ENCODE measurements at places on chromosomes 7 and 10.
A peak's percentile ranks its signal among the peaks of the same experiment; 100 is the strongest.

GRCh38 chr10:120508393-120508792 is 51.4 kb downstream of the PLPP4 start:
- no peak for DNase-seq

DNA sequence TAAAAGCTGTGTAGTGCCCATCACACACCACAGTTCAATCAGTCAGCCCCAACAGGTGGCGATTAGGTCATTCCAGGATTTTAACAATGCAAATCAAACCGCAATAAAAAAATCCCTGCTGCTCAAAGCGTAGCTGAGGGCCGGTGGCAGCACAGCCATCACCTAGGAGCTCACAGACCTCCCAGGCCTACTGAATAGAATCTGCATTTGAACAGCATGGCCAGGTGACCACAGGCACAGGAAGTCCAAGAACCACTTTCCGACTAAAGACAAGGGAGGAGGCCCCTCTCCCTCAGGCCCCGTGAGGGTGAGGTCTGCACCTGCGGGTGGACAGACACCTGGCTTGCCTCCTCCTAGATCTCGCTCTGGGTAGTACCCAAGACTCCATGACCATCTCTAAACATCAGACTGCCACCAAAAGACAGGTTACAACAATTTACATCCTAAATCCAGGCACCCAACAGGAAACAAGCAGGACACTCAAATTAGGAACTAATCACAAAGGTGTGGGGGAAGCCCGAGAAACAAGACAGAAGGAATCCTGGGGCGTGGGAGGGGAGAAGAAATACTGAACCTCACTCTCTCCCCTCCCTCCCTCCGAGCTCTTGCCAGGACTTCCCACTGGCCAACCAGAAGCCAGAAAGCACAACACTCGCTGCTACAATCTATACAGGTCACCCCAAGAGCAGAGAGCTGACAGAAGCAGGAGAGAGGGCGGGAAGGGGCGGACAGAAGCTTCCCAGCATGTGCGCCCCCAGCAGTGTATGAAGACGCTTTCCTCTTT is 19.2 kb downstream of the GNA12 start:
- DNase-seq, result no peak

DNA sequence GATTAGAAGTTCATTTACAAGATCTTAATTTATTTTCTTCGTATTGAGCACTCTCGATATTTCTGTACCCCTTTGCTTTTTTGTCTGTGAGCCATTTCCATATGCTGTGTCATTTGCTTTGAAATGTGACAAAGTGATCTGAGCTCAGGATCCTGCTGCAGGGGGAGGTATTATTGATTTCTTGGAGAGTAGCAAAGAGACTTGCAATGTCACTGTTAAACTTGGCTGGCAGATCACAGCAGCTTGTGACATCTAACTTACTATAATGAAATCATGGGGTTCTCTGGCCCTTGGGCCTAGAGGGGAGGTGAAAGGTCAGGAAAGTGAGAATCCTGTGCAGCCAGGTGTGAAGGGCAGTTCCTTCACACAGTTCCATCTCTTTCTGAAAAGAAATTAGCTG is 923.4 kb downstream of the REEP3 start:
- DNase-seq, result no peak

- peak; percentile 55 for DNase-seq
Observed at GRCh38 chr7:149497467-149498261, at the start of gene ZNF746. Gene ZNF746 (minus strand): TSS chr7:149497809. CDS start chr7:149497536, 273 bp downstream.

DNA sequence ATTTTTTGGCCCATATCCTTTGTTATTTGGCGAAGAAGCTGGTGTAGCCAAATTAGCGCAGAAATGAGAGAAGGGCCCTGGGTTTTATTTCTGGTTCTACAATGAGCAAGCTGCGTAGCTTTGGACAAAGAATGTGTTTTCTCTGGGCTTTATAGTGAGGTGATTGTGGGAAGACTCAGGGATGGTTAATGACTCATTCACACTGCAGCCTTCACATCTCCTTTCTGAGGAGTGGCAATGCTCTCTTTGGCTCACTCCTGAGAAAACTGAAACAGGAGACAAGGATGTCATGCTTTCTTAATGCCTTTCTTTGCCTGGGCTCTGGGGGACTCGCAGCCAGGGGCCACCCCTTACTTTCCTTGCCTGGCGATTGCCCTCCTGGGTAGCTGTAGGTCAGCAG is 271.0 kb upstream of the PODXL start:
- no peak for DNase-seq

DNA sequence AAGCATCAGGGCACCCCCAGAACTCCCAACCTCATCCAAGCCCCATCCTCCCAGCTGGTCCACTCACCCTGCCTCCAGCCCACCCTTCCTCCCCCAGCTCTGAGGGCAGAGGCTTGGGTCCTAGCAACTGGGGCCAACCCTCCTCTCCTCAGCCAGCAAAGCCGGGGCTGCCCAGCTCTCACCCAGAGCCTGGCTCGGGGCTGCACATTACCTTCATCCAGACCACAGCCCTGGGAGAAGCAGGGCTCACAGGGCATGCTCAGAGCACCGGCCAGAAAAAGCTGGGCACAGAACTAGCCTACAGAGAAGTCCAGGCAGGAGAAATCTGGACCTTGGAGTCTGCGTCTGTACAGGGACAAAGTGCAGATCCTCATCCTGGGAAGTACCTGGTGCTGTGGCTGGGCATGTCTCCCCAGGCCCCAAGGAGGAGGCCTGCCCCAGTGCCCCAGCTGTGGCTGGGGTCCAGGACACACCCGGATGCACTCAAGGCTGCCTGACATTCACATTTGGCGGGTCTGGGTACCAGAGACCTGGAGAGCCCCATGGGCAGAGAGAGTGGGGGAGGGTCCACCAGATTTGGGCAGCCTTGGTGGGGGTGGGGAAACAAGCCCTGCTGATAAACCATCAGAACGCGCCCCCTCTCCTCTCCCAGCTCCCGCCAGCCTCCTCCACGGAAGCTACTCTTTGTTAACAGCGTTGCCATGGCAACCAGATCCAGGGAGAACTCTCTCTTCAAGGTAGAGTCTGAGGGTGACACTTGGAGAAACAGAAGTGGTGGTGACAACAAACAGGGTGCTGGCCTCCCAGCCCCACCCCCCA is 5.1 kb downstream of the RASGEF1A start:
- peak; percentile 38 for DNase-seq

DNA sequence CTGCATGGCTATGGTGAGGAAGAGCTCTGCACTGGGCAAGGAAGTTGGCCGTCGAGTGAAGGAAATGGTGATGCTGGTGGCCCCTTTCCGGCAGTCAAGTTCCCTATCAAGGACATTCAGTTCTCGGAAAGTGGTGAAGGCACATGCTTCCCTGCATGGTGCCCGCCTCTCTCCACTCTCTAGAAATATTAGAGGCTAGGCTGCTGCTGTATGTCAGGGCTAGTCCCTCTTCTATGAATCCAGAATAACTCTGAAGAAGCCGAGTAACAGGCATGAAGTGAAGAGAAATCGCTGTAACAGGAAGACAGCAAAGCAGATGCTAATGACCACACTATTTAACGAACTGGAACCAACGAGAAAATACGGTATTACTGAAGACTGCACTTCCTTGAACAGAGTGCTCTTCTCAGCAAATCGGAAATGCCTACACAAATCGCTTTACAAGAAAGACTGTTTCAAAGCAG is 5.4 kb downstream of the IDI1 start:
- DNase-seq, result no peak

DNA sequence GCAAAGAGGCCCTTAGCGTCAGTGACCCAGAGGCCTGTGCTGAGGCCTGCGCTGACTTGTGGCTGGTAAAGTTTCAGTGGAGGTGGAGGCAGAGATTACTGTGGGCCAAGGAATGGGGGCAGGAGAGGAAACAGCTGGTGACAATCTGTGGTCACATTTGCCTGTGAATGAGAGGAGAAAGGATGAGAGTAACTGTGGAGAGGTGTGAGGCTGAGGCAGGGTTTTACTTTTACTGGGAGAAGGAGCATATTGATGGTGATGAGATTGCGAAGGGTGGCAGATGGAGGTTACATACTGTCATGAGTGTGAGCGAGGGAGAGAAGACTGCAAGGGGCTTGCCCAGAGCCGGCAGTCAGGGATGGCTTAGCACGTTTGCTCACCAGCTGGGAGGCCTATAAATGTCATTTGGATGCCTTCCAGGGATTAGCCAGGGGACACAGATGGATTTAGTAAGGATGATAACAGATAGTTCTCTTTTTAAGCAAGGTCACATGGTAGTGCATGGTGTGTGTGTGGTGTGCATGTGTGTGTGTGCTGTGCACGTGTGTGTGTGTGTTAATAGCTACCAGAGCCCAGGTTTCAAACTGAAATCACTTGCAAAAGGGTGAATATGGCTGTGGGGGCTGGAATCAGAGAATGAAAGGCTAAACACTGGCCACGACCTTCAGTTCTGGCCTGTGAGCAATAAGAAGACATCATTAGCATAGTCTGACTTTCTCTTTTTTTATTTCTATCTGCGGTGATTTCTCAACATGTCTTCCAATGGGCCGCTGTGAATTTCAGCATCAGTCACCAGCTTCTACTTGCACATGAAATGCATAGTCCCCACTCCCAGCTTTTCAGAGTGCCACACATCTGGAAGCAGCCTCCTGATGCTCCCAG is 291.5 kb upstream of the ZNF32 start:
- no peak for DNase-seq

- no peak for DNase-seq
Observed at GRCh38 chr7:34096777-34097176, 191.4 kb downstream of the BMPER start.

GRCh38 chr10:70551466-70551865 is 51.1 kb downstream of the PRF1 start:
- DNase-seq, result no peak

All from COR-L47 (cell line).